Skeletal muscle cell (primary cell): ENCODE measurements at places on chromosomes 5 and 9.

DNA sequence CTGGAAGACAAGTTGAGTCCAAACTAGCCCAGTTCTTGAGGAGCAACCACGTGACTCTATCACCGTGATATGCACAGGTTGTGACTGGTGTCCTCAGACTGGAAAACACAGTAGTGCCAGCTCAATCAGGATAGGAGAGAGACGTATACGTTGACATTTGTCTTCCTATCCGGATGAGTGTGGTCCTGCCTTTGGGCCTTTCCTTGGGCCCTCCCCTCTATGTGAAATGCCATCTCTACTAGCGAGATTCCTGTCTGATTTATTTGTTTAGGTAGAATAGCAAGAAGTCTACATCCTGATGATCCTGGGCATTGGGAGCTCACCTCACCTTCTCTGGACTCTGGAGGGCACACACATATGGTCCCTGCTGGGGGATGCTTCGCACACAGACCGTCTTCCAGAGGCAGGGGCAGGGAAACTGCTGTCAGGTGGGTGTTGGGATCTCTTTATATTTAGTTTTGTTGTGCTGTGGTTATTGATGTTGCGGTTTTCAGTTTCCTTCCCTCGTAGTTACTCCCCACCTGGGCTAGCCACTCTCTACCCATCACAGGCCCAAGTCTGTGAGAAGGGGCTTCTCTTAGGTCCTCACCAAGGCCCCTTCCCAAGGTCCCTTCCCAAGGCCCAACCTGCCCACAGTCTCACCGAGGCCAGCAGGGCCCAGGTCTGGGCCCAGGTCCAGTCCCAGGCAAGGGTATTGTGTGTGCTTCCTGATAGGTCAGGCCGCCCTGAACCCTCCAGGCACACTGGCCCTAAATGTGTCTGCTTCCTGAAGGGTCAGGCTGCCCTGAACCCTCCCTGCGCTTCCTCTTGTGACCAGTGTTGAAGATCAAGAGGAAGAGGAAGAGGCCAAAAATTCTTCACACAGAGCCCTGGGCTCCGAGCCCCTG is 19.0 kb upstream of the SPINK4 start:
- no peak for DNase-seq

GRCh38 chr5:54820346-54821134 is 164.9 kb downstream of the ESM1 start:
- no peak for DNase-seq

GRCh38 chr9:78601957-78602565 is 305.1 kb downstream of the PSAT1 start:
- no peak for DNase-seq

GRCh38 chr5:66239034-66239433 is 94.9 kb downstream of the SREK1 start:
- no peak for DNase-seq

DNA sequence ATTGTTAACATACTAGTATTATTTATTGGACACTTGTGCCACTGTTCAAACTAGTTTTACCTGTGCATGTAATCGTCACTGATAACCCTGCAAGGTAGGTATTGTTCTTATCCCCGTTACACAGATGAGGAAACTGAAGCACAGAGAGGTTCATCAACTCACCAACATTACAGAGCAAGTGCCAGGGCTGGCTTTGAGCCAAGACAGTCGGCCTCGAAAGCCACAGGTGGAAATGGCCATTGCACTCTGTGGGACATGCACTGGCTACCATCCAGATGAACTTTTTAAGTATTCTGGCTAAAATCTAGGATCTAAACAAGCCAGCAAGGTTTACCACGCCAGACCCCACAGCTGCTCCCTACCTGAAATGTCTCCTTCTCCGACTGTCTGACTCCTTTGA is 57.9 kb downstream of the TEX10 start:
- DNase-seq: no peak

DNA sequence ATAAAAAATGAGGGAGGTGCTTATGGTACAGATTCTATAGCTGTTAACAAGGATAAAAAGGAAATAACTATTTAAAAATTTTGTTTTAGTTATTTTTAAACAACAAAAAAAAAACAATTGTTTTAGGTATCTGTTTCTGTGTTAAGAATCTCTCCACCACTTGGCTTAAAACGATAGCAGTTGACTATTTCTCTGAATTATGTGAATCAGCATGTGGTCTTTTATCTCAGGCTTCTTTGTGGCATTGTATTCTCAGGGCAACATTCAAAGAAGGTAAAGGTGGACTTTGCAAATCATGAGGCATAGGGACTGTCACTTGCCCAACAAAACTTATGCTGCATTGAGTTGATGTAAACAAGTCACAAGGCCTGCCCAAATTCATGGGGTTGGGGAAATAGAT is 55.2 kb downstream of the ERBIN start:
- no peak for DNase-seq

DNA sequence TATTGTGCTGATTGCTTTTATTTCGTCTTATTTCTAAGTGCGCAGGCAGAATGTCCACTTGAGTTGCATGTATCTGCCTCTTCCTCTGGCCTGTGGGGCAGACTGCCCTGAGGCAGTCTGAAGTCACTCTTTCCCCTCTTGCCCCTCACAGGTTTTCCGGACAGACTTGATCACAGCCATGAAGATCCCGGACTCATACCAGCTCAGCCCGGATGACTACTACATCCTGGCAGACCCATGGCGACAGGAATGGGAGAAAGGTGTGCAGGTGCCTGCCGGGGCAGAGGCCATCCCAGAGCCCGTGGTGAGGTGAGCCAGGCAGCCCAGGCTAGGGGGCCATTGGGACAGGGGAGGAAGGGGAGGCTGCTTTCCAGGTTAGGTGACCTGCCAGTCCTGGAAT is 26.4 kb downstream of the JADE2 start:
- no peak for DNase-seq

GRCh38 chr9:36898431-36899020 is 135.5 kb downstream of the PAX5 start:
- DNase-seq: no peak

DNA sequence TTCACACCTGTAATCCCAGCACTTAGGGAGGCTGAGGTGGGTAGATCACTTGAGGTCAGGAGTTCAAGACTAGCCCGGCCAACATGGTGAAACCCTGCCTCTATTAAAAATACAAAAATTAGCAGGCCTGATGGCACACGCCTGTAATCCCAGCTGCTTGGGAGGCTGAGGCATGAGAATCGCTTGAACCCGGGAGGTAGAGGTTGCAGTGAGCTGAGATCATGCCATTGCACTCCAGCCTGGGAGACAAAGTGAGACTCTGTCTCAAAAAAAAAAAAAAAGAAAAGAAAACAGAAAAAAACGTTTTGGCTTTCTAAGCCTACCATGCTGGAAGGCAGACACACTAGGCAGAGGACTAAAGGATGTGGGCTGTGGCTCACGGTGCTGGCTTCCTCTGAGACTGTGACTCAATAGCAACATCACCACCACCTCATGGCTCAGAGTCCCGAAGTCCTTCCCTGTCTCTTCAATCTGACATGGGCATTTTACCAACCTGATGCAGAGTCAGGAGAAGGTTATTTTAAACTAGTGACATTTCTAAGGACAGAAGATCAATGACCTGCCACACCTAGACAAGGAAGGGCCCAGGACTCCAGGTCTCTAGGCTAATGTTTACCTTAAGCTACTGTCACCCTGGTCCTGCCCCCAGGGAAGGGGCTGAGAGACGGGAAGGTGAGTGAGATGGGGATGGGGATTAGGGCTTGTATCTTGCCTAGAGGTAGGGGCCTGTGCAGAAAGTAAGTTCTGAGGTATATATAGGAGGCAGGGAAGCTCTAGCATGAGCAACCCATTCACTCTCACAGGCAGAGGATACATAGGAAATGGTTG is 3.7 kb downstream of the ECSCR start:
- no peak for DNase-seq

- no peak for DNase-seq
Measured at GRCh38 chr5:65163698-65164097, 318.0 kb downstream of the ADAMTS6 start.

DNA sequence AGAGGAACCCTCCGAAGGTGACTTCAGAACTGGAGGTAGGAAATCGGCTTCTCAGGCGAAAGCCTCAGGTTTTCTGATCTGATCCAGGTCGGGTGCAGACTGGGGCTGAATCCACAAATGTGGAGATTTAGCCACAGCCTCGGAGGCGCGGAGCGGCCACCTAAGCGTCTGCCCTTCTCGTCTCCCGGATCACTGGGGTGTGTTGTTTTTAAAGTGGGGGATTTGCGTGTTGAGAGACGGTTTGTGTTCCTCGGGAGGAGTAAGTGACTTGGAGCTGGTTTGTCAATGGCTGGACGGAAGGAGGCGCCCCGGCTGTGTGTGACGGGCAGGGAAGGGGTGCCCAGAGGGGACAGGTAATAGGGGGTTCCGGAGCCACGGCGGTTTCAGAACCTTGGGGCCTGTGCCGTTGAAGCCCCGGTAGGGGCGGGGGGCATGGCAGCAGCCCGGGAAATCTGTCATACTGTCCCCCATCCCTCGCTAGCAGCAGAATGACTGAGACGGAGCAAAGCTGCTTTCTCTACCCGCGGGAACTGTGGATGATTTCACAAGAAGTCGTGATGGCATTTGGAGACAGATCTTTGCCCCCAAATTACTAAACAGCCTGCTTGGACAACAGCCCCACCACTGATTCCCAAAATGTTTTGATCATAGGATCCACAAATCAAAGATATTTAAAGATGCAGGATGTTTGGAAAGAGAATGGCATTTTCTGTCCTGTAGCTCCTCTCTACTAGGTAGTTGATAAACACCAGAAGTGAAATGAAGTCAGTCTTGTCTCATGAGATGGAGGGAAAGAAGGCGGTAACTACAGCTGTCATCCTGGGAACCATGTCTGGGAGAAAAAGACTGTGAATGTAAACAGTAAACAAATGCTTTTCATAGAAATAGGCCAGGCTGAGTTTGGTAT is 216.5 kb downstream of the PDZD2 start:
- DNase-seq: no peak

- no peak for DNase-seq
Measured at GRCh38 chr9:101516655-101517054, 17.0 kb upstream of the RNF20 start.

DNA sequence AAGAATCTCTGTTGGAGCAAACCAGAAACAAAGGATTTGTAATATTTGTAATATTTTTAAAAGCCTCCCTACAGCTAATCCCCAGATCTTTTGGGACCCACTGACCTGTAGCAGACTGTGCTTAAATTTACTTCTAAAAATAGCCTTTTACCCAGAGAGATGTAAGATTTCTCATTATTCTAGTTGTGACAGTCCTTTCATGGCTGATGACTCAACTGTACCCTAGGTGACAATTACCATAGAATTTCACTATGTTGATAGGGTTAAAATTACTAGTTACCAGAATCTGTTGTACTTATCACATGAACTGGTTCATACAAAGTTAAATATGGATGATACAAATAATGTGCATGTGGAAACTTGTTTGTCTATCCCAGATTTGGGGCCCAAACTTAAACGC is 543.9 kb upstream of the SEMA6A start:
- no peak for DNase-seq

DNA sequence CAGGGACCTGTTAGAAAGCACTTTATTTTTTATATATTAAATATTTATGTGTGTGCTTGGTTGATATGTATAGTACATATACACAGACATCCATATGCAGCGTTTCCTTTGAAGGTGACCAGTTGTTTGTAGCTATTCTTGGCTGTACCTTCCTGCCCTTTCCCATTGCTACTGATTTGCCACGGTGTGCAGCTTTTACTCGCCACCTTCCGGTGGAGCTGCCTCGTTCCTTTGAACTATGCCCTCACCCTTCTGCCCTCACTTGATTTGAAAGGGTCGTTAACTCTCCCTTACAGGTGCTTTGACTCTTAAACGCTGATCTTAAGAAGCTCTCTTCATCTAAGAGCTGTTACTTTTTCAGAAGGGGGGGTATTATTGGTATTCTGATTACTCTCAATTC is 20.5 kb downstream of the RGMB start:
- no peak for DNase-seq

DNA sequence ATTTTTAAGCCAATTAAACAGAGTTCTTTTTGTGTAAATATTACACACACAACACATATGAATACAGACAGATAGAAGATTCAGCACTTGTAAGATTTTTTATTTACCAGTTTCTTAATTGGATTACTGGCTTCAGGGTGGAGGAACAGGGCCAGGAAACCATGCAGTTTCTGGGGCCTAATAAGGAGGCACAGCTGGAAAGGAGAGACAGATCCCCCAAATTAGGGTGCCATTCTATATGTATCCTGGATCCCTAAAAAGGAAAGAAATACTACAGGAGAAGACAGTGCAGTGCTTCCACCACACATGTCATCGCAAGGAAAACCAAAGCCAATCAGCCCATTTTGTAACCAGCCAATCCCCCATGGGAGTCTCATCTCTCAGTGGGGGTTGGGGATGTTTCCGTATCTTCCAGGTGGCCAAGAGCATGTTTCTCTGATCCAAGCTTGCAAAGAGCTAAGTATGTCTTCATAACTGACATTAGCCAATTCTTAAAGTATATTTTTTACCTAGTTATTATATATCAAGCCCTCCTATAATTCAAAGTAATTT is 15.8 kb upstream of the ABO start:
- DNase-seq: no peak

DNA sequence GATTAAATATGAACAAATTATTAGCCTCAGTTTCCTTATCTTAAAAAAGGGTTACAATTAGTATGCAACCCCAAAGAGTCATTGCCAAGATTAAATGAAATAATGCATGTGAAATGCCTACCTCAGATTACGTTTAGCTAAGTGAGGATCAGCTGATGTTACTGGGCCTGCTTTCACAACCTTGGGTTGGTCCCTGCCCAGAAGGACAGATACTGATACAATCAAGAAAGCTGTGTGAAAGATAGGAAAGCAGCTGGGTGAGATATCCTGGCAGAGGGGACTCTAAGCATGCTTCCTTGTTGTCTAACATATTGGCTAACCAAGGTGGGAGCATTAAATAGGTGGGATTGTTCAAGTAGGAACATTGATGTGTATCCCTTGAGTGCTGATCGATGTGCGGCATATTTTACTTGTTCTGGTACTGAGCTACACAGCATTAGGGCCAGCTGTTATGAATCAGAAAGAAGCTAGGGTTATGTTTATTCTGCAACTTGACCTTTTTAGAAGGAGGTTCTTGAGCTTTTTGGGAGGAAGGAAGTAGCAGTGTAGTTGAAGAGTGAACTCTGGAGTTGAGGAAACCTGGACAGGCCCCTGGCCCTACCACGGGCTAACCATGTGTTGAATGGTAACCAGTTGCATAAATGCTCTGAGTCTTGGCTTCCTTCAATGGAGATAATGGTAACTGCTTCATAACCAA is 28.9 kb downstream of the SNX24 start:
- DNase-seq: no peak
